ENCODE measurements at places on chromosomes 5 and 9.

GRCh38 chr5:10607023-10607665, 43.3 kb downstream of the ANKRD33B start:
- DNase-seq: no peak

DNA sequence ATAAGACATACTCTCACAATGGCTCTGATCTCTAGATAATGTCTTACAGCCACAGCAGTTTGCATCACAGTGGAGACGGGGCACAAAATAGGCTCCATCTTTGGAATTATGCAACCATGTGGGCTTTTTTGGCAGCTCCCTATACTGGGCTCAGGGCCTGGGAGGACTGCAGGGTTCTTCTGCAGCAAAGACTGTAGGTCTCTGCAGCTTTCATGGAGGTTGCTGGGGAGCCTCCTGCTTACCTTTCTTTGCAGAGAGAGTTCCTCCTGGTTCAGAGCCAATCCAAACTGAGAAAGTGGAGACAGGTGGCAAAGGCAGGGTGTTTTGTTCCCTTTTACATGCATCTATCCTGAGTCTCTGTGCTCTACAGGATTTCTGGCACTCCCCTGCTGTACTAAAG, 558.0 kb downstream of the TLR4 start:
- DNase-seq: no peak

GRCh38 chr5:83877911-83878706, 157.5 kb upstream of the HAPLN1 start:
- peak; percentile 34 for DNase-seq

GRCh38 chr9:73023025-73023541, 70.2 kb upstream of the ALDH1A1 start:
- DNase-seq: peak; percentile 33

- DNase-seq: no peak
These were observed 3.3 kb upstream of the CD180 start for GRCh38 chr5:67199859-67200258.

- no peak for DNase-seq
These were observed 260.4 kb downstream of the FANCC start for GRCh38 chr9:95057101-95057500.

DNA sequence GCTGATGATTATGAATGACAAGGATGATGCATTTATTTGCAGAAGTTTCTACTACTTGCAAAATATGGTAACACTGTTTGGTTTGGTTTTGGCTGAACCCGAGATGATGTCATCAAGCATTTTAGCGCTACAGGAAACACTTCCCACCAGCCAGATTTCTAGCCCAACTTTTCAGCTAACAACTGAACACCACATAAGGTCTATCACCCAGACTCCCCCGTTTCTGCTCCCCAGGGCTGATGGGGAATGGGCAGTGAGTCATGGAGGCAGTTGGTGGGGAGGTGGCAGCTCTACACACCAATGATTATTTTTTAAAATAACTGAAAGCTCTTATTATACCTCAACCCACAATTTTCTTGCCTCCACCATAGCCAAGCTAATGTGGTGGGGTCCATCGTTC, 302.9 kb downstream of the CEMIP2 start:
- DNase-seq: no peak

DNA sequence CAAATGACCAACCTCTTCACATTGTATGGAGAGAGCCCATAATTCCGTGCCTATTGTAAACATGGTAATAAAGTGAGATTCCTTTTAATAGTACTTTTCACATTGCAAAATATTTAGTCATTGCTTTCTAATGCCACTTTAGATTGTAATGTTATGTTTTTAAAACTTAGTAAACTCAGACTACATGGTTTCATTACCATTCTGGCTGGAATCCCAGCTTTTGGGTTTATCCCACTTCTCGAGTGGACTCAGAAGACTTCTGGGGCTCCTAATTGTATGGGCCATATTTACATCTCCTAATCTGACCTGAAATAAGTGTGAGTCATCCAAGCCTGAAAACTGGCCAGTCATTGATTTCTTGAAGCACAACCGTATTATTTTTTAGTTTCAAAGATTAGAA, 217.6 kb downstream of the CAAP1 start:
- DNase-seq: no peak

GRCh38 chr5:36796155-36796554, 80.4 kb upstream of the NIPBL start:
- DNase-seq: no peak

DNA sequence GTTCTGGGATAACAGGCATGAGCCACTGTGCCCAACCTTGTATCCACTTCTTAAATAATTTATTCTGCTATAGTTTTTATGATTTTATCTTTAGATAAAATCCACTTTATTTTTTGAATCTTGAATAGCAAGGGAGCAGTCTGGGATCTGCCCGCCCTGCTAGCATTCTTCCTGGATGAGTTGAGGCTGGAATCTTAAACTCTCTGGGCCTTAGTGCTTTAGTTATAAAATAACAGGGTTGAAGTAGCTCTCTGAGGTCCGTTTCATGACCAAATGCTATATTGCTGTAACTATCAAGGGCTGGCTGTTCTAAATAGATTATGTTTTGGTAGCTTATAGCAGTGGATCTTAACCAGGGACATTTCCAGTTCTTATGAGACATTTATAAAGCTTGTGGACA, 20.8 kb downstream of the ACER2 start:
- no peak for DNase-seq

DNA sequence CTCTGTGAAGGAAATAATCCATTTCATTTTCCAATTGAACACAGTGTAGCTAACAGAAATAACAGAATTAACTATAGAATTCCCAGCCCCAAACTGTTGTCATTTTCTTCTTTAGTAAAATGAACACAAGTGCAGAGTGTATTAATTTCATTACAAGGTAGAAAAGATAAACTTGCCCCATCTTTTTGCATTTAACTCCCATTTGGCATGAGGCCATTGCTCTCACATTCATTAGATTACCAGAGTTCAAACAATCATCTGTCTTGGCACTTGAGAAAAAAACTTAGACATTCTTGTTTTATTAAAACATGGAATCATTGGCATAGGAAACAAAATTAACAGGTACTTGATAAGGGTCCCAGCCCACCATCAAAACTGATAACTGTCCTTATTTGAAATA, 821.5 kb upstream of the C9orf72 start:
- no peak for DNase-seq

GRCh38 chr5:73419117-73419464, 29.5 kb downstream of the FOXD1 start:
- DNase-seq: no peak

DNA sequence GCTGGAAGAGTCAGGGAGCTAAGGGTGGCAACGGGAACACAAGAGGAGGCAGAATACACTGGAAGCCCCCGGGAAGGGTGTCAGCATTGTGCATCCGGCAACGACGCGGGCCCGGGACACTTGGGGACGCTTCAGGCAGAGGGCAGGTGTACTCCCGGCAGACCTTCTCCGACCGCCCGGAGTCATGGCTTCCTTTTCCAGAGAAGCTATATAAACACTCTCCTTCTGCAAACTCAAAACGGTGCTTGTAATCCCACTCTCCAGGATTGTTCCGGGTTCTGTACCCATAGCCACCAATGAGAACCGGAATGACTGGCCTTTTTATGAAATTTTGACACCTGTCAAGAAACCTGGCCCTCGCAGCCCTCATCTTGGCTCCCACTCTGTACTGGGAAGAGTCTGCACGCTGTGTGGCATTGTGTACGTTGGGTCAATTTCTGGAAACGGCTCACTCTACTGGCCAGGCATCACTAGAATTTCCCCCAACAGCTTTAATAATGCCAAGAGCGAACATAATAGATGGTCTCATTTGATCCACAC, 462 bp upstream of the MCC start:
- DNase-seq: no peak

DNA sequence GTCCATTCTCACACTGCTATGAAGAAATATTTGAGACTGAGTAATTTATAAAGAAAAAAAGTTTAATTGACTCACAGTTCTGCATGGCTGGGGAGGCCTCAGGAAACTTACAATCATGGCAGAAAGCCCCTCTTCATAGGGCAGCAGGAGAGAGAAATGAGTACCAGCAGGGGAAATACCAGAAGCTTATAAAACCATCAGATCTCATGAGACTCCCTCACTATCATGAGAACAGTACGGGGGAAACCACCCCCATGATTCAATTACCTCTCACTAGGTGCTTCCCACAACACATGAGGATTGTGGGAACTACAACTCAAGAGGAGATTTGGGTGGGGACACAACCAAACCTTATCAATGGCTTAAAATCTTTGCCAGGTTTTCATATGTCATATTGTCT, 20.3 kb upstream of the TENT4A start:
- no peak for DNase-seq

DNA sequence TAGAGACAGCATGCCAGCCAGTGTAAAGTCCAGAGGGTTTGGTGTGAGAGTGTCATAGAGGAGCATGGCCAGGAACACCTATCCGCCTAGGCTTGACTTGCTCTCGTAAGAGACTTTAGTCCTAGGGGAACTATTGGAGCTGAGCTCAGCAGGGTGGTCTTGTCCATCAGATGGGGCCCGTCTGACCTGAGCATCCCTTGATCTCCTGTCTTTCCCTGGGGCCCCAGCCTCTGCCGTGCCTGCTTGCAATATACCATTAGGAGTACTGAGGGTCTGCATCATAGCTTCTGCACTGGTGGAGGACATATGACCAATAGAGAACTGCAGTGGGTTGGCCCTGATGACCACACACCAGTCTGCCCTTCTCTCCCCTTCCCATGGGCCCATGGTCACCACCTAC, 251.0 kb downstream of the TUSC1 start:
- DNase-seq: no peak

GRCh38 chr9:111450124-111450523, 34.1 kb downstream of the ECPAS start:
- DNase-seq: no peak

DNA sequence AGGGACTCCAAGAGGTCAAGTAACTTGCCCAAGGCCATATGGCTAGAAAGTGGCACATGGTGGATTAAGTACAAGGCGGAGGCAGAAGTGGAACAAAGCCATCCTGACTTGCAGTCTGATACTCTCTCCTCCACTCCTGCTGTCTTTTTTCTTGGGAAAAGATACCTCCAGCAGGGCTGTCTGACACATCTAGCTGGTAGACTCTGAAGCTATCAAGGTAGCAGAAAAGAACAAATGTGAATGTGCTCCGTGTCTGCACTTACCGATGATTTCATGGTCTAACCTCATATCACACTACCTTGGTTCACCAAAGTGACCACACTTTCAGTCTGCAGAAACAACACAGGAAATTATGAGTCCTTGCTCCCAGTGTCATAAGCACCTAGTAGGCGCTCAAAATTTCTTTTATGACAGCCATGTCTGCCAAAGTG, 284.8 kb downstream of the CRB2 start:
- no peak for DNase-seq
